ENCODE measurements at places on chromosomes 2 and 18. TPM values are rescaled to one million over a fixed set of nuclear protein-coding genes. Genes with fewer than 3 reads are reported as not detected.

The STRADB gene
- total RNA-seq: 37.6 TPM

The SLC23A3 gene
- not detected for total RNA-seq

The C2orf15 gene
- 8.4 TPM for total RNA-seq

The MC5R gene
- total RNA-seq: not detected

The C2orf76 gene
- total RNA-seq: 5.8 TPM

The SP100 gene
- not detected for total RNA-seq

The SCYGR4 gene
- not detected for total RNA-seq

Data from GM23338 (cell line).